NCI-H1930 (cell line): ENCODE measurements at places on chromosomes 11 and 22.

DNA sequence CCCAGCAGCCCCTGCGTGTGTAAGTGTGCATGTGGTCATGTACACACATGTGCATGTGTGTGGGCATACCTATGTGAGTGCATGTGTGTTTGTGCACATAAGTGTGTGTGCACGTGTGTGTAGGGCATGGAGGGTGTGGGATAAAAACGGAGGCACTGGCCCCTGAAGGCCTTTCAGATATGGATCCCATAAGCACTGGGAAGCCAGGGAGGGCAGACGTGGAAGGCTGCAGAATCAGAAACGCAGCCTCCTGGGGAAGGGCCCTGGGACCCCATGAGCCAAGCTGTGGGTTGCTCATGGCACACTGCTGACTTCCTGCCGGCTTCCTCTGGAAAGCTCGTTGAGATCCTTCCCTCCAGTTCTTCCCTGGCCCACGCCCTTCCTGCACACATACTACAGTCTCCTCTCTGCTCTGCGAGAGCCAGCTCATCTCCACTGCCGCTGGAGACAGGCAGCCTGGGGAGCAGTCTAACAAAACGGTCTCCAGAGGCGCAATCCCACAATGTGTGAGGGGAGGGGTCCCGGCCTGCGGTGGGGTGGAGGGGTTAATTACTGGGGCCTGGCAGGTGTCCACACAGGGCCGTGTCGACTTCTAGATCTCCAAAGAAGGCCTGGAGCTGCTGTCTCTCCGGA, 435.2 kb upstream of the B3GAT1 start:
- no peak for DNase-seq

DNA sequence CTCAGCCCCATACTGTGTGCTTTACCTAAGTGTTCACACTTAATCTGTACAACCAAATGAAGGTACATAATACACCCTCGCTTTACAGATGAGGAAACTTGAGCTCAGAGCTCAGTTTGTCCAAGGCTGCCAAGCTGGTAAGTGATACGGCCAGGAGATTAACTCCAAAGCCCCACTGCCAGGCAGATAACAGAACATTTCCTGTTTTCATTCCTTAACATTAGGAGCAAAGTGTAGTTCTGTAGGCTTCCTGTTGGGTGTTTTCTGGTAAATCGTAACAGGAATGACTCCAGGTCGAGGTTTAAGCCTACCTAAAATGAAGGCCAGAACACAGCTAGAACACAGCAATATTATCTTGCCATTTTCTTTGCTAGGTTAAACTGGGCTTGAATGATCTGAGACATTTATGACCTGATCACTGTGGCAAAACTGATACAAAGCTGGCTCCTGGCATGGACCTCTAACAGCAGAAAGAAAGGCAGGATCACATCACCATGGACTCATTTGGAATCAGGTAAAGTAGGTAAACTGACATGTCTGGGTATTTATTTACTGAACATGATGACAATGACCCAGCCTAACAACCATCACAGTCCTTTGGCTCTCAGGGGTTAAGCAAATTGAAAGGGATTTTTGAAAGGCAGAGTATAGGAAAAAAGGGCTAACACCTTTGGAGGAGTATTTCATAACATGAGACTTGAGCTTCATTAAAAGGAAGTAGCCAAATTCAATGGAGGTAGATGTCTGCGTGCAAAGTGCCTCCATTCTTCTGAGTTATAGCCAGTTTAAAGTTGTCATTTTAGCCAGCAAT, 3.9 kb upstream of the NUP50 start:
- no peak for DNase-seq

- no peak for DNase-seq
Measured at GRCh38 chr11:132187814-132188213, 817.4 kb downstream of the NTM start.

DNA sequence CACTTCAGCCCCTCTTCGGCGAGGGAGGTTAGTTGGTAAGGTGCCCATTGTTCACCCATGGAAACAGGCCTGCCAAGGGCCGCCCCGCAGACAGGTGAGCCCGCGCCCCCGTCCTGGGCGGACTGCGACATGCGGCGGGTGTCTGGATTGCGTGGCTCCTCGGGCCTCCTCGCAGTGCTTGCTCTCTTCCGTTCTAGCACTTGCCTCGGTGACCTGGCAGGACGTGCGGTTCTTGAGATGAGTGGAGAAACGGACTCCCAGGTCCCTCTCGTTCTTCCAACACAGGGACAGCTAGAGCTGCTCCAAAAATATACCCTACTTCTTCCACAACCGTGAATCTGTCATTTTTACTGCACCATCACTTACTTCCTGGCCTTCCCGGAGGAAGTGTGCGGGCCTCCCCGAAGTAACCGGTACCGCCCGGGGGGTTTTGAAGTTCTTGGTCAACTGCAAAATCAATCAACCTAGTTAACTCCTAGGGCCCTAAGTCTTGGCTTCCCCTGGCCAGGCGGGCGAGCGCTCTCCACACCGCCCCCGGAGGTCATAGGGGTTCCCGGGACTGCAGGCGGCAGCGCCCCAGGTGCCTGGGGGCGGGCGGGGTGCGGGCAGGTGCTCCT, 745 bp upstream of the ZBTB44 start:
- no peak for DNase-seq

- DNase-seq: no peak
Measured at GRCh38 chr22:19412923-19413322, 18.6 kb downstream of the HIRA start.

- DNase-seq: no peak
Measured at GRCh38 chr22:37931893-37932389, 21.5 kb downstream of the C22orf23 start.

DNA sequence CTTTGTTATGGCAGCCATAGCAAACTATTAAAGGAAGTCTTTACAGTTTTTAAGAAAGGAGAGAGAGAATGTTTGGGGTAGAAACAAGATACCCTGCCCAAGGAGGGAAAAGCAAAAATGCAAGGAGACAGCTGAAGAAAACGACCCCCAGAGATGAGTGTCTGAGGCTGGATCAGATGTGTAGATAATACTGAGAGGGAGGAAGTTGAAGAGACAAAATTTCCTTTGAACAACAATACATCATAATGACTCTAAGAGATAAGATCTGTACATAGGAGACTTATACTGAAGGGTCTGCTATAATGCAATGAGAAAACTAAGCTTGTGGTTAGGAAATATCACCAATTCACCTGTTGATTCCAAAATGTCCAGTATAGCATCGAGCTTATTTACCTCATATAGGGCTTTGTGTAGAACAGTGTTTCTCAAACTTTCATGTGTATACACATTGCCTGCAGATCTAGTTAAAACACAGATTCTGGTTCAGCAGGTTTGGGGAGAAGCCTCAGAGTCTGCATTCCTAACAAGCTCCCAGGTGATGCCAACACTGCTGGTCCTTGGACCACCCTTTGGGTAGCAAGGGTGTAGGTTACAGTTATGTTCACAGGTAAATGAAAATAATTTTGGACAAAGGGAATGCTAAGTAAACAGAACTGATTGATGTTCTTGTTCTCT, 5.8 kb upstream of the CEP295 start:
- DNase-seq: no peak

DNA sequence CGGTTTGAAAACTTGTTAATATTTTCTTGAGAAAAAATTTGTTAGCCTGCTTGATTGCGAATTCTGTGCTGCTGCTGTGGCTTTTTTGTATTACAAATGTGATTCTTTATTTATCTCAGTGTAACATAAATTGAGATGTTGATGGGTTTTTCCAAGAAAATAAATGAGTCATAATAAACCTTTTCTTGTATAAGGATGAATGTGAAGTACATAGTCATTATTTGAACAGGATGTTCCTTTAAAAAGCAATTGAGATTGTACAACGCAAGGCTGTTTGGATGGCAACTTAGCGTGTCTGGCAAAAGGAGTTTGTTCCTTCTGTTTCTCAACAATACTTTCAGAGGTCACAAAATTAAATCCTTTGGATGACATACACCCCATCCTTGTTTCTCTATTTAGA, 24.6 kb upstream of the CARD18 start:
- no peak for DNase-seq

GRCh38 chr22:48055827-48056226, 1293.4 kb downstream of the TBC1D22A start:
- no peak for DNase-seq
